ENCODE measurements at places on chromosomes 3 and 15.

GRCh38 chr3:70737666-70738290, 425.3 kb upstream of the MDFIC2 start:
- DNase-seq: no peak

DNA sequence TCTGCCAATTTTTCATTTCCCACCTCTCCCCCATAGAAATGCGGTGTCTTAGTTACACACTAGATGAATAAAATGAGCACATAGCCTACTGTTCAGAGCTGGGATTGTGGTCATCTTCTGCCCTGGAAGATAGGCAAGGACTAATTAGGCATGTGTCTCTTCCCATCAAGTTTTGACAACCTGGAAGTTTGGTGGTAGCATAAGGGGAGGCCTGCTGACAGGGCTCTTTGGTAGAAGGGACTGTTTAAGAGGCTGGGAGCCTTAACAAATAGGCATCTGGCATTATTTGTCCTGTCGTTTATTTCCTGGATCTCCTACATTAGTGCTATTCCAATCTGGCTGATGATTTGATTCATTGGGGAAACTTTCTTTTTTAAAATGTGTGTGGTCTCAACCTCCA, 512.3 kb downstream of the ZNF385D start:
- DNase-seq: no peak

- DNase-seq: no peak
These were observed 28.9 kb upstream of the KLHL6 start for GRCh38 chr3:183584246-183584913.

DNA sequence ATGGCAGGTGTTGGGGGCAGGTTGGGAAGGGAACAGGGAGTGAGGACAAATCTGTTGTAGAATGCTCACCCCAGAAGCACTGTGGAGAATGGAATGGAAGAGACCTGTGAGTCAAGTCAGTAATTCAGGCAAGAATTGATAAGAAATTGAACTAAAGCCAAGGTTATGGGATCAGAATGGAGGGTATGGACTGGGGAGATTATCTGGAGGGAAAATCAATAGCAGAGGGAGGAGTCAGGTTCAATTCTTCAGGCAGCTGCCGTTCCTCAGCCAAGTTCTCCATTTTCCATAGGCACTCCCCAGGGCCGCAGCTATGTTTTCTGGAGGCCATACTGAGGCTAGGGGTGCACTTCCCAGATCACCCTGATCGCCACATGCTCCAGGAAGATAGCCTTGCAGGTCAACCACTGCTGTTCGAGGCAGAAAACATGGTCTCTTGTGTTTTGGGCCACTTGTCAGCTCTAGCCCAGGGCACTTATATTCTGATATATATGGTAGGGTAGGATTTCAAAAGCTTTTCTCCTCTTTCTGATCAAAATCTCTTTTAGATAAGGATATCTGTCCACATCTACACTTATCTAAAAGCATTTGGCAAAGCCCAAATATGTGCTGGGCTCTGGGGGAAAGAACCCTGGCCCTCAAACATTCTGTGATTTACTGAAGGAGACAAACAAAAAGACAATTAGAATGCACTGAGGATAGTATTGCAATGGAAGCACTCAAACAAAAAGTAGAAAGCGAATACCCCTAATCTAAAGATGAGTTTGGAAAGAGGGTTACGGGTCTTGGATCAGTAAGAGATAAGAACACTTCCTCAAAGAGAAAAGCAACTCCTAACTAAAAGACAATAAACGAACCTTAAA, 92.3 kb downstream of the TMEM212 start:
- DNase-seq: no peak

DNA sequence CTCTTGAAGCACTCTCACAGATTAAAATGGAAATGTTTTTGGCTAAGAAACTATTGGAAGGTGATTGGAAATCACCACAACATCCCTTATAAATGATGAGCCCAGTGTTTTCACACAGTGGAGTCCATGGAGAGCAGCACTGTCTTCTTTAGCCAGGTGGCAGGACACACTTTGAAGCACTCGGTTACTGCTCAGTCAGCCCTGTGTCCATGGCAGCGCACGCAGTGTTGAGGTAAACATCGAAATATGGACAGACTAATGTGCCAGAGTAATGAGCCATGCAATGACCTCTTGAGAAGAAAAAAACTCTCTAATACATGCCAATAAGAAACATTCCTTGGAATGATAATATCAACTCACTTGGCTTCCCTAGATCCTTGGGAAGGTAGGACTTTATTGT, 66.6 kb downstream of the TGFBR2 start:
- DNase-seq: no peak

- DNase-seq: no peak
These were observed 10.2 kb upstream of the SKOR1 start for GRCh38 chr15:67815036-67815592.

GRCh38 chr15:46938169-46938568, 779.1 kb upstream of the SEMA6D start:
- no peak for DNase-seq

DNA sequence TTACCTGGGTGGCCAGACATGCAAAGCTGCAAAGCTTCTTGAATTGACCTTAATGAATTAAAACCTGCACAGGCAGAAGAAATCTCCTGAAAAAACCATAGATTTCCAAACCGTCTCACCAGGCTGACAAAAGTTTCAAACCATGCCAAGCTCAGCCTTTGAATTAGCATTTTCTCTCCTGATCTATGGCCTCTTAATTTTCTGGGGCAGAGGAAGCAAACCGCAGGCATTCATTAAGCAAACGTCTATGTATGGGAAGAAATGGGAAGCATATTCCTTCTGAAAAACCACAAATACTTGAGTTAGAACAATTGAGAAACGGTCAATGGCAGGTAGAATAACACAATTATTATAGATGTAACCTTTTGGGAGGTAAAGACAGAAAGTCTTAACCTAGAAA, 500.2 kb upstream of the NR2F2 start:
- no peak for DNase-seq

All from thyroid gland (tissue), 4 donors.